ENCODE measurements at places on chromosomes 13 and 19.
A peak's percentile ranks its signal among the peaks of the same experiment; 100 is the strongest.

DNA sequence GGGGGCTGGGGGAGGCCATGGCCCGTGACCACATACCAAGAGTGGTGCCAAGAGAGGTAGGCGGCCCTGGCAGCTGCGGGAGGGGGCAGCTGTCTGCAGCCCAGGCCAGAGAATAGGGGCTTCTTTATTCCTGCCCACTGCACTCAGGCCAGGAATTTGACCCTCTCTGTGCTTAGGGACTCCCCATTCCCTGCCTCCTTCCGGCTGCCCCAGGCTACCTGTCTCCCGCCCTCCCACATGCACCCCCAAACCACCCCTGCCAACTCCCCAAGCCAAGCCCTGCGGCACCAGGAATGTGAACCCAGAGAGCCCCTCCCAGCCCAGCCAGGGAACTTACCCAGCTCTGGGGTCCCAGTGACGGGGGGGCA, 687 bp downstream of the PLEKHA4 start:
- no peak for DNase-seq

DNA sequence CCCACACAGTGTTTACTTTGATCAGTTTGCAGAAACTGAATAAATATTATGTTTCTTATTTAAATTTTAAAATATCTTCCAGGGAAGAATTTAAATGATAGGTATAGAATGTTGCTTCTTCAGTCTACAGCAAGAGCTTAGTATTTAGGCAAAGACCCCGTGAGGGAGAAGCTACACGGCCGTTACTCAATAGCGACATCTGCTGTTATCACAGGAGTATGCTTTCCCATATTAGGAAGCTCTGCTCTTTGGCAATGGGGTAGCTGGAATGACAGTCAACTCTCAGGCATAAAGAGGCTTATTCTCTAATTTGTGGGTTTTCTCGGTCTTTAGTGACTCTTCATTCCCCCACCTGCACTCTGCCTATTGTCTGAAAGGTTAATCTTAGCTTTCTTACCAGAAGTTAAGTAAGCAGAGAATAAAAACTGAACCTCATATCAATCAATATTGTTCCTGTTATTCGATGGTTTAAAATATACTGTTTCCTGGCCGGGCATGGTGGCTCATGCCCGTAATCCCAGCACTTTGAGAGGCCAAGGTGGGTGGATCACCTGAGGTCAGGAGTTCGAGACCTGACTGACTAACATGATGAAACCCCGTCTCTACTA, 13.2 kb upstream of the LHFPL6 start:
- DNase-seq, result peak; percentile 84

DNA sequence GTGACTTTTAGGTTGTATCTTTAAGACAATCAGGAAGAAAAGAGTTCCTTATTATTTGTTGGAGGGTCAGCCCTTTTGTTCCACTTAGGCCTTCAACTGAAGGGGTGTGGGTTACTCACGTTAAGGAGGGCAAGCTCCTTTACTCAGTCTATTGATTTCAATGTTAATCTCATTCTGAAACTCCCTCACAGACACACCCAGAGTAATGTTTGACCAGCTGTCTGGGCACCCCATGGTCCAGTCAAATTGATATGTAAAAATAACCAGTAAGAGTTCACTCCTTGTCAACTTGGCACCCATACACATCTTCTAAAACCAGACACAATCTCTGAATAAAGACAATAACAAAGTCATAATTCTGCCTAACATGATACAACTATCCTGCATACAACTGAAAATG, 292.9 kb downstream of the KLF5 start:
- no peak for DNase-seq

DNA sequence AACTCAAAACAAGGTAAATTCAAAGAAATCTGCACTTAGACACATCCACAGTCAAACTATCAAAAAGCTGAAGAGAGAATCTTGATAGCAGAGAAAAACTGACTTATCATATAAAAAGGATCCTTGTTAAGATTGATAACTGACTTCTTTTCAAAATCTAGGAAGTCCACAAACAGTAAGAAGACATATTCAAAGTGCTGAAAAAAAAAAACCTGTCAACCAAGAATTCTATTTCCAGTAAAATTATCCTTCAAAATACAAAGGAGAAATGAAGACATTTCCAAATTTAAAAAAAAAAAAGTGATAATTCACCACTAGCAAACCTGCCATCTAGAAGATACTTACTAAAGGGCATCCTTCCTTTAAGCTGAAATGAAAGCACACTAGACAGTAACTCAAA, 15.0 kb downstream of the VWA8 start:
- DNase-seq, result no peak

DNA sequence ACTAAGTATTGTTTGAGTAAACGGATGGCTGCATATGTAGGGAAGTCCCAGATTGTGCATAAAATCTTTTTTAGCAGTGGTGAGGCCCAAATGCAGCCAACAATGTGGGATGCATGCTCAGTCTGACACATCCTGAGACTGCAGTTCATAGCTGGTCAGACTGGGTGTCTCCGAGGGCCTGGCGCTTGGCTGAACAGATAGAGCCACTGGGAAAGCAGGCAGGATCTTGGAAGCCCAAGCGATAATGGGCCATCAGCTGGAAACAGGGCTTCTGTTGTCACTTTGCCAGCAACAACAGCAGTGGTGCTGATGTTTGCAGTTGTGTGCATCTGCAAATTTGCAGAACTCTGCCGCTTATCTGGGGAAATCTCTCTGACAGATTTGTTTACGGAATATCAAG, 36.1 kb downstream of the MTUS2 start:
- DNase-seq, result no peak

DNA sequence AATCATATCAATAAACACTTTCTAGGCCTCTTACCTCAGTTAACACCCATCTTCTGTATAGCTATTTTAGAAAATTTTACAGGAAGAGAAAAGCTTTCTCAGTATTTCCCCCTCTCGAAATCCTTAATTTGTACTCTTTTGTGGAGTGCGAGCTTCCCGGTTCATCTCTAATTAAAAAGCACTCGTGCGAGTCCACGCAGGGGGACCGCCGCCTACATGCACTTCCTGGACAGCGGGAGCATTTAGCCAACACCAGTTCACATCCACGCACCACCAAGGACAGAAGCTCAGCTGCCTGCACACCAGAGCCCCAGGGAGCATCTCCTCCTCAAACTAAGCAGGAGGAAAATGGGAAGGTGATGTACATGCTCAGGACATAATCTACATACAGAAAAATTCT, 60.0 kb downstream of the RASA3 start:
- DNase-seq, result no peak

DNA sequence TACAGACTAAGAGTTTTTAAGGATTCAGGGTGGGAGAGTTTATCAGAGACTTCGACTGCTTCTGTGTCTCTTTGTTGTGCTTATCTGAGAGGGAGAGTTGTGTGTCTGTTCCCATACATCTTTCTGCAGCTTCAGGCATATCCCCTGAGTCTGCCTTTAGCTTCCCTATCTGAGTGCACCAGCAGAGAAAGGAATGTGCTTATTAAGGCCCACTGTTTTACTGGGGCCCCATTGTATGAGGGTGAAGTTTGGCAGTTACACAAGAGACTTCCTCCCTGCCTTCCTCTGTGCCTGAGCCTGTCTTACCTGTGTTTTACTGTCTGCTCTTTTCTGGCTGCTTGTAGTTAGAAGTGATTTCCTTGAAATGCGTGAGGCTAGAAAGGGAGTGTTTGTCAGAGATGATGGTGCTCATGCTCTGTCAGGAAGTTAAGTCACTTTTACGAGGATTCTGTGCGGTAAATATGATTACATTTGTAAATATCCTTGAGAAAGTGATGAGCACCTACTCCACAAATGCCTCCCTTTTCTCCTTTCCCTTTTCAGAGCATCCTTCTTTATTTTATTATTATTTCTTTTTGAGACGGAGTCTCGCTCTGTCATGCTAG, 1228.9 kb upstream of the MIR17HG start:
- DNase-seq, result no peak

DNA sequence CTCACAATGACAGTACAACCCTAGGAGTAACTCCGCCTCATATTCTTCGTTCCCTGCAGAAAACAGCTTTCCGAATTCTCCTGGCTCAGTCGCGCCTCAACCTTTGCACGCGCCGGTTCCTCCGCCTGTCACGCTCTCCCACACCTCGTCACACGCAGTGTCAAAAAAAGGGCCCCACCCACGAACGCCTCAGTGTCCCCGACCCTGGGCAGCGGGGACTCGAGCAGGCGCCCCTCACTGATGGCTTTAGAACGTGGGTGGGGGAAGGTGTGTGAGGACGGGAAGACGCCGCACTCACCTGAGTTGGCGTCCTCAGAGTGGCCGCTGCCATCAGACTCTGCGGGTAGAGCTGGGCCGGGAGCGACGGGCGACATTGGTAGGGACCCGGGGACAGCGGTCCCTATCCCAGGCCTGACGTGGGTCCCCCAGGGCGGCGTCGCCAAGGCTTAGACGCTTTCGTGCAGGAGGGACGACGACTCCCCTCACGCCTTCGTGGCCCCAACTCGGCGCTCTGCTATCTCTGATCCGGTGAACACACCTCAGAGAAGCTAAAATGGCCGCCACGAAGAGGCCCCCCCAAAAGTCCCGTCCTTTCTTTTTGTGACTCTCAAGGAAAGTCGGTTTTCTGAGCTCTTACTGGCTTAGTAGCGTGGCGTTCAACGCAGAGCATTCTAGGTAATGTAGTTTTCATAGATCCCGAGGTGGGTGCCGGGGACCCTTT, at the start of gene ZNF154:
Gene ZNF154 (minus strand): TSS at position 564 of the 721 bp plus-strand sequence. CDS start 233 bp downstream, at position 331.
- DNase-seq, result no peak

DNA sequence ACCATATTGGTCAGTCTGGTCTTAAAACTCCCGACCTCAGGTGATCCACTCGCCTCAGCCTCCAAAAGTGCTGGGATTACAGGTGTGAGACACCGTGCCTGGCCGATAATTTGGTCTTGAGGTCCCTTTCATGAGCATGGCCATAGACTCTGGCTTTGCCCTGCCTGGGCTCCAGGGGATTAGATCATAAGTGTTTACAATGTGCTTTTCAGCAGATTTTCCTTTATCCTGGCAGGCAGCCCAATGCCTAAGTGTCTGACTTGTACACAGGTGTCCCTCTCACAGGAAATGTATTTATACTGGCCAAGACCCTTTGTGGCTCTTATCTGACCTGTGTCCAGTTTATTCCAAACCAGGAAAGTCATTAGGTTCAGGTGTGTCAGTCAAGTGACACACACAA, 15.9 kb downstream of the BCAM start:
- no peak for DNase-seq

DNA sequence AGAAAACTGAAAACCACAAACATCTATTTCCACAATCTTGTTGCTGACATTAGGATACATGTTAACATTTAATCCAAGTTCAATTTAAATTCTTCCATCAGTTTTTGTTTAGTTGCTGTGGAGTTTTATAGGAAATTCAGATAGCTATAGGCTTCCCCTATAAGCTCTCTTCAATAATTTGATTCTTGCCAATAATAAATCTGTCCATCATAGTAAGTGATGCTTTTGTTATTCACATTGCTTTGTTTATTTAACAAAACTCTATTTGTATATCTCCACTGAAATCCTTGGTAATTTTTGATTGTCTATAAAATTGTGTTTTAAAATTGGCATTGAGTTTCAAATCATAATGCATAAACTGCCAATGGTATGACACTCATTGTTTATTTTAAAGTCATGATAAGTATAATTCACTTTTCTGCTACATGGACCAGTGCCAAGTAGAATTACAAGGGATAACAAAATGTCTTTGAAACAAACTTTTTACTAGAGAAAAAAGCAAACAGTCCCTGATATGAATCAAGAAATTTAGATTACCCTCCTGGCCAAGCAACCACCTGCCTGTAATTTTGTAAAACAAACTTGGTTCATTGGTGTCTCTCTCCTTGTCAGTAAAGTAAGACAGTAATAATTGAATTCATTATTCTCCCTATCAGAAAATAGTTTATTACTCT, 577.3 kb upstream of the GPC6 start:
- no peak for DNase-seq

GRCh38 chr13:49052813-49053212, 77.1 kb downstream of the FNDC3A start:
- DNase-seq, result no peak

GRCh38 chr19:49609499-49610092, 18.6 kb downstream of the PRR12 start:
- DNase-seq, result no peak

DNA sequence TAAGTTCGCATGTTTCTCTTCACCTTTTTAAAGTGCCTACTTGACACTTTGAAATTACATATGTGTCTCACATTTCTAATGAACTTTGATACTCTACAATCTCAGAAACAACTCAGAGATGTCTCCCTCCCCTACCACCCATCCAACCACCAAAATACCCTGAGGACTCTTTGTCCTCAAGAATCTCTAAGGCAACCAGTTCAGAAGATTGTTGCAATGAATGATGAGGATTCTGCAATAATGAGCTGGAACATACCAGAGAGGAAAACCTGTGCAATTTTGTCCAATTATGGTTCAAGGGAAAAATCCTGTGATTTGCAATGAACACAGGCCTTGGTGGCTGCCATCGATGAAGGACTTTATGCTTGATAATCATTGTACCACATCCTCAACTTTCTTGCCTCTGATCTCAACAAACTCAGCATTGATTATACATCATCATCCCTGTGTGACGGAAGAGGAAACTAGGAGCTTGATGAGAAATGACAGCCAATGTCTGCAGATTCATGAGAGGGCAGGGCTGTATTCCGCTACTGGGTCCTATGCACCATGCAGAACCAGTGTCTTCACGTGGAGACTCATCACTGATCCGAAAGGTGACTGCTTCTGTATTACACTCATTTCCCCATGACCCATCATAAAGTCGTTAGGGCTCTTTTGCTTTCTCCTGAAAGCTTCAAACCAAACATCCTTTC, 1.1 kb downstream of the FPR1 start:
- DNase-seq, result no peak

- no peak for DNase-seq
Measured at GRCh38 chr13:90336507-90336906, 1011.0 kb upstream of the MIR17HG start.

DNA sequence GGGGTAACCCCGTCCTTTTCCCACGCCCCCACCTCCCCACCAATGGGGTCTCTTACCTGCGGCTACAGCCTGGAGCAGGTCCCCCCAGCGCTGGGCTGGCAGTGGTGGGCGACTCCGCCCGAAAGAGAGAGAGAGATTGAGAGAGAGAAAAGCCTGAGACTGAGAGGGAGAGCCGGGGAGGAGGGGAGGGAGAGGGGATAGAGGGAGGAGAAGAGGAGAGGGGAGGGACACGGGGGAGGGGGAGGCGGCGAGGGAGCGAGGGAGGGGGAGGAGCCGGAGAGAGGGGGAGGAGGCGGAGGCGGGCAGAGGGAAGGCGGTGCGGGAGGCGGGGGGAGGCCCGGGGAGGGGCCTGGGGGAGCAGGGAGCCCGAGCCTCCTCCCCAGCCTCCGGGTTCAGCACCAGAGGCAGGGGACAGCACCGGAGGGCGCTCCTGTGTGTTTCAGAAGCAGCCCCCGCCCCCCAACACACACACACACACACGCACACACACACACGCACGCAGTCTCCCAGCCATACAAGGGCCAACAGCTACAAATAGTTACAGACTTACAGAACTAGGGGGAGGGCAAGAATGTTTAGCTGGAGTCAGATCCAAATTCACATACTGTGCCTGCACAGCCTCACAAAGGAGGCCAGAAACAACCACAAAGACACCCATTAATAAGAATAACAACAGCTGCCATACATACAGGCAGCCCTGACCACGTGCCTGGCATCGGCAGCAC, at the start of gene SLC8A2:
Gene SLC8A2 (minus strand): TSS at position 161 of the 725 bp plus-strand sequence. CDS start 5,490 bp downstream, outside the sequence.
- peak; percentile 91 for DNase-seq

Measured in OCI-M1 (cell line).